Muscle of back (tissue), 13 donors: ENCODE measurements at places on chromosomes 11 and 22. TPM values are rescaled to one million over a fixed set of nuclear protein-coding genes. Genes with fewer than 3 reads are reported as not detected.
A peak's percentile ranks its signal among the peaks of the same experiment; 100 is the strongest.

GRCh38 chr22:37230673-37231405, 13.2 kb downstream of the RAC2 start:
- DNase-seq = no peak

GRCh38 chr11:44018829-44019228, 29.0 kb upstream of the ACCSL start:
- DNase-seq = no peak

Gene GAS2L1
- 12.1 TPM for polyA plus RNA-seq

DNA sequence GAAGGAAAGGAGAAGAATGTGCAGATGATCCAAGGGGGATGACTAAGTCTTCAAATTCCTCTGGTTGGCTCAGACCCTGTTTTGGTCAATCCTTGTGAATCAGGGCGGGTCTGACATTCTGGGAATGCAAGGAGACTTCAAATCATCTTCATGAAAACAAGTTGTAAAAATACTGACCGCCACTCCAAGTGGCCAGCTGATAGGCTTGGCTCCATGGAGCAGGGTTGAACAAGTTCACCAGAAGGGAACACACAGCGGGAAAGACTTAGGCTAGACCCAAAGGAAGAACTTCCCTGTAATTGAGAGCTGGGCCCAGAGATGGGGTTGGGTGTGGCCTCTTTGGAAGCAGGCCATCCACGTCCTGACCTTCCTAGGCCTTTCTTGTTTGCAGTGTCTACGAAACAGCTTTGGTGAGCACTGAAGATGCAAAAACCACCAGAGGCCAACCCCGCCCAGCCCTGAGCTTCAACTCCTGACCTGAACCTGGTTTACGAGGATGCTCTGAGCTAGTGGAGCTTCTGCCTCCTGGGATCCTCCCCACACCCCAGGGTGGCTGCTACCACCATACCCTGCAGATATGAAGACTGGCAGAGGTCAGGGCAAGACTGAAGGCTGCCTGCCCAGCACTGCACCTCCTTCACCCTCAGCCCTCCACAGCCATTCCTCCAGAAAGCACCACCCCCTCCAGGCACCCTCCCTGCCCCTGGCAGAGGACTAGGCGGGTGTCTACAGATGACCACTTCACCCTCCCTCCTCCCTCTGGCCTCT, 26.1 kb downstream of the GDPD5 start:
- DNase-seq = peak; percentile 56

DNA sequence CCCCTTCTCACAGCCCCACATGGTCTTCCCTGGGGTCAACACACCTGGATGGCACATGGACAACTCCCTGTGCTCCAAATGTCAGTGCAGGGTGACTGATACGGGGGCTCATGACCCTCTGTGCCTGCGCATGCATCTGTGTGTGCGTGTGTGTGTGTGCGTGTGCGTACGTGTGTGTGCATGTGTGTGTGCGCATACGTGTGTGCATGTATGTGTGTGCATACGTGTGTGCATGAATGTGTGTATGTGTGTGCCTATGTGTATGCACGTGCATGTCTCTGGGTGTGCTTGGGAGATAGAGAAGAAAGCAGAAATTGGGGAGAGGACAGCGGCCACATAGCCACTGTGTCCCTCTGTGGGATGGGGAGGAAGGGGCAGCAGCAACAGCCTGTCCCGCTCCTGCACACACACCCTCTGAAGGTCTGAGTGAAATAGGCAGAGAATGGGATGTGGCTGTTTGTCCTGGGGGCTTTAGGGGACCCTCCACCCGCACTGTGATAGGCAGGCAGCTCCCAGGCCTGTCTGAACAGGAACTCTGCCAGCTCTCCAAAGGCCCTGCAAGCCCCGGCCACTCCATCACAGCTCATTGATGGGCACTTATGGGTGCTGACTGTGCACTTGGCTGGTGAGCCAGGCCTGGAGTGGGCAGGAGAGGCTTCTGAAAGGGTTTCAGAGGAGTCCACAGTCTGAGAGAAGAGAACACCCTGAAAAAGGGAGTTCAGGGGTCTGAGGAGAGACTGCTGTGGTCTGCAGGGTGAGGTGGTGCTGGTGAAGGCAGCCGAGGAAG, 28.7 kb upstream of the PICK1 start:
- DNase-seq = no peak
